ENCODE measurements at places on chromosomes 11 and 22.

- DNase-seq, result no peak
These were observed 7.0 kb downstream of the LGR4 start for GRCh38 chr11:27465629-27466028.

- no peak for DNase-seq
These were observed 403 bp upstream of the SBF2 start for GRCh38 chr11:10294290-10294953.

- no peak for DNase-seq
These were observed 114.5 kb downstream of the FEZ1 start for GRCh38 chr11:125381499-125382044.

- no peak for DNase-seq
These were observed 10.8 kb downstream of the SRRD start for GRCh38 chr22:26494506-26494905.

- DNase-seq, result no peak
These were observed 942 bp upstream of the TSPAN18 start for GRCh38 chr11:44725757-44726282.

DNA sequence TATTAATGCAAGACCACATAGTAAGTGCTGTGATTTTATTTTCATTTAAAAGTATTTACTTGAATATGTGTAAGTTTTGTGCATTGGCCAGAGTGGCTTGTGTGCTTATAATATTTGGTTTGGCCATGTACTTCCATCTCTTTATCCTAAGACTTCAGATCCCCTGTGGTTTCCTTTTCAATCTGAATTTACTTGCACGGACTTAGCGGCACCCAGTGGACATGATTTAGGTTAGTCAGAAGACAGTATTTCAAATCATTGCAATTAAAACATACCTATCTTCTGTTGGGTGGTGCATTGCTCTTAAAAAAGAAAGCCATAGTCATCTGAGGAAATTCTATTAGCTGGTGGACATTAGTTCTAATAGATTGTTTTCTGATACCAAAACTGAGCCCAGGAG, 30.7 kb downstream of the PIWIL4 start:
- DNase-seq, result no peak

DNA sequence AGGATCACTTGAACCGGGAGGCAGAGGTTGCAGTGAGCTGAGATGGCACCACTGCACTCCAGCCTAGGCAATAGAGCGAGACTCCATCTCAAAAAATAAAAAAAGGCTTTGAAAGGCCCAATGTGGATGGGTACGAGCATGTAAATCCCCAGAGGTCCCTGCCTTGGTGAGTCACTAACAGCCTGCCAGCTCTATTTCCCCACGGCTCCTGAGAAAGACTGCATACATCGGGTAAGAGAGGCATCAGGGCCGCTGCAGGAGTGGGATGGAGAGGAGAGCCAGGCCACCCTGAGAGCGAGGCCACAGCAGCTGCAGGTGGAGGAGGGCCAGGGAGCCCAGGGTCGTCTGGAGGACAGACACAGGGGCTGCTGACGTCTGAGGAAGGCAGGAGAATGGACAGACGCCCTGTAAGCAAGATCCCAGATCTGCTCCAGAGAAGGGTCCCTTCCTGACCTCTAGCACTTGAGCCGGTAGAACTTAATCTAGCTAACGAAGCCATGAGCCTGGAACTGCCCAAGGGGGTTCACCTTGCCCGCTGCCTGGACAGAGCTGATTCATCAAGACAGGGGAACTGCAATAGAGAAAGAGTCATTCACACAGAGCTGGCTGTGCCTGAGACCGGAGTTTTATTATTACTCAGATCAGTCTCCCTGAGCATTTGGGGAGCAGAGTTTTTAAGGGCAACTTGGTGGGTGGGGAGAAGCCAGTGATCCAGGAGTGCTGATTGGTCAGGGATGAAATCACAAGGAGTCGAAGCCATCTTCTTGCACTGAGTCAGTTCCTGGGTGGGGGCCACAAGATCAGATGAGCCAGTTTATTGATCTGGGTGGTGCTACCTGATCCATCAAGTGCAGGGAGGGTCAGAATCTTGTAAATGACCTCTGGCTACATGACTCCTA, 5.1 kb upstream of the KRTAP5-9 start:
- peak; percentile 23 for DNase-seq

GRCh38 chr11:8227156-8228152, 36.2 kb downstream of the LMO1 start:
- no peak for DNase-seq

GRCh38 chr11:64765291-64765850, 5.6 kb upstream of the PYGM start:
- DNase-seq, result no peak

DNA sequence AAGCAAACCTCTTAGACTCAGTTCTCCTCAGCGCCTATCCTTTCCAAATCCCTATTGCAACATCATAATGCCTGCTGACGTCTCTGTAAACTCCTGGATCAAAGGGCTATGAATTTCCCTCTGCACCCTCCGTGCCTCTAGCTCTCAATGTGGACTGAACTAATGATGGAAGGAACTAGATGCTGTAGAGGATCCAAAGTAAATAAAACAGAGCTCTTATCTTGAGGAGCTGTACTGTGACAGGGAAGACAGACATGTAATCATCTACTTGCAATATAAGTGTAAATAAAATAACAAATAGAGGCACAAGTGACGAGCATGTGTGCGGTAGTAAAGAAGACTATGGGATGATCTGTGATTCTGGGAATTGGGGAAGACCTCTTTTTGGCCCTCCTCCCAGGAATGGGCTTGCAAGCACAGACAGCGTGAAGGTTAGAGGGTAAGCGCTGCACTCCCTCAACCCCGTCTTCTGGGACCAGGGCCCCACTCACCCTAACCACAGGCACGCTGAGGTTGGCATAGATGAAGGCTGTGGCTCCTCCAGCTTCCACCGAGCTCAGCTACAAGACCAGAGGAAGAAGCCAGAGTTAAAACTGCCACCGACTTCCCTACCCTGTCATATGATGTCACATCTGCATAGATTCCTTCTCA, 42.2 kb downstream of the P4HA3 start:
- DNase-seq, result no peak

DNA sequence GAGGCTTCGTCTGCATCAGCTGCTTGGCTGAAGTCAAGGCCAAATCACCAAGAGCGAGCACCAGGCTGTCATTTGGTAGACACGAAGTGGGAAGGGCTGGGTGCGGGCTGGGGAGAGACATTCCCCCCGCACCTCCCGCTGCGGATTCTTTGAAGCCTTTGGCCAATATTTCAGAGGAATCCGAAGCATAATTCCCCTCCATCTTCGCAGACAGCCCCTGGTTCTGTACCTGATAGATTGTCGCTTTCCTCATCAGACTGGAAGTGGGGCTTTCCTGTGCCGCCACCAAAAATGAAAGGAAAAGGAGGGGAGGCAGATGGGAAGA, 15.3 kb downstream of the BLID start:
- no peak for DNase-seq

GRCh38 chr11:123209591-123209990, 14.5 kb upstream of the CLMP start:
- no peak for DNase-seq

DNA sequence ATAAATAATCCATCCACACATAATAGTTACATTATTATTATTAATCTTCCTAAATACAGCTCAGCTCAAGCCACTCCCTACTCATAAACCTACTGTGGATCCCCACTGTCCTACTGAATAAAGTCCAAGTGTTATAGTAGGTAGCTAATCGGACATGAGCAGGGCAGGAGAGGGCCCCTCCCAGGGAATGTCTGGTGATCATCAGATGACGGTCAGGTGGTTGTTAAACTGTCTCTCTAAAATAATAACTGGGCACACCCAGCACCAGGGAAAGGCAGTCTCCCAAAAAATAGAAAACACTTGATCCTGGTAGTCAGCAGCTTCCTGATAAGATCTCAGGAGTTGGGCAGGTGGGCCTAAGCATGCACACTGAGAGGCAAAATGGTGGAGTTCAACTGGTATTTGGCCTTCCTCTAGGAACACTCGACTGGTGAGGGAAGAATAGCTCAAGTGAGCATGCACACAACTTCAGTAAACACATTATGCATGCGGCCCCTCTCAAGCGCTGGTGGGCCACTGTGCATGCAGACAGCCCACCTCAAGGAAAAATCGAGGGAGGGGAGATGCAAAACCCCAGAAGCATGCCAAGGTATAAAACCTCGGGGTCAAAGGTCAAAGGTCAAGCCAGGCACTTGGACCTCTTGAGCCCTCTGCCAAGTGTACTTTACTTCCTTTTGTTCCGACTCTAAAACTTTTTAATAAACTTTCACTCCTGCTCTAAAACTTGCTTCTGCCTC, 65.0 kb downstream of the LRRC32 start:
- no peak for DNase-seq

GRCh38 chr11:122046438-122046837, 69.6 kb downstream of the BLID start:
- DNase-seq, result no peak

- DNase-seq, result no peak
These were observed 11.2 kb downstream of the UBASH3B start for GRCh38 chr11:122666743-122667142.

DNA sequence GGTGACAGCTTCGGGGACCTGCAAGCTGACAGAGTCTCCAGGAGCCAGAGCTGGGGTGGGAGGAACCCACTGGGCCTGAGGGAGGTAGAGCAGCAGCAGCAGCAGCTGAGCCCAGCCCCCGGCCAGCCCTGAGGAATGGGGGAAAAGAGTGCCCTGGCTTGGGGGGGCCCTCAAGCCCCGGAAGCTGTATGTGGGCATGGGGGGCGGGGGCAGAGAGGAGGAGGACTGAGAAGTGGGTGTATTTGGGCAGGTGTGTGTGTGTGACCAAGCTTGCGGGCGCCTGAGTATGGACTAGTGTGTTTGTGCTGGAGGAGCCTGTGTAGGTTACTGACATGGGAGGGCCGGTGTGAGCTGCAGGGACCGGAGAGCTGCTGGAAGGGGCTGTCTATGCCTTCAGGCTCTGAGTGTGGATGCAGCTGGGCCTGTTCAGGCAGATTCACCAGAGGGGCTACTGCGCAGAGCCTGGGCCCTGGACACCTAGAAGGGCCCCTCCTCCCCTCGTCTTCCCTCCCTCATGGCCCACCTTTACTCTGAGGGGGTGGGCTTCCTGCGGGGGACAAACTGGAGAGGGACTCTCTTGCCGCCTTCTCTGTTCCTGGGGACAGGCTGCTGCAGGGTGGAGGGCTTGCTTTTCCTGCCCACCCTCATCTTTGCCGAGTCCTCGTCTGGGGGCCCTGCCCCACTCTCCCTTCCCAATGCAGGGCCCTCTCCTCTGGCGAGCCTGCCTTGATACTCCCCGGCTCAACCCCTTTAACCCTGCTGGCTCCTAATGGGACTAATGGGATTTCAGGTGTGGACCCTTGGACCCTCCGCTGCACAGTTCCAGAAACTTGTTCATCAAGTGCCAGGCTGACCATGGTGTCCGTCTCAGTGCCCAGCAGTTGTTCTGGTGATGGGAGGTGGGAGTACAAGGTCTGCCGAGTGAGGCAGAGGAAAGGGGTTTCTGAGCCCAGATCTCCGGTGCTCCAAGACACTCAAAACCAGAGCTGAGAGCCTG, 28.2 kb downstream of the ST3GAL4 start:
- no peak for DNase-seq

GRCh38 chr11:95563173-95563572, 226.4 kb downstream of the FAM76B start:
- DNase-seq, result no peak

DNA sequence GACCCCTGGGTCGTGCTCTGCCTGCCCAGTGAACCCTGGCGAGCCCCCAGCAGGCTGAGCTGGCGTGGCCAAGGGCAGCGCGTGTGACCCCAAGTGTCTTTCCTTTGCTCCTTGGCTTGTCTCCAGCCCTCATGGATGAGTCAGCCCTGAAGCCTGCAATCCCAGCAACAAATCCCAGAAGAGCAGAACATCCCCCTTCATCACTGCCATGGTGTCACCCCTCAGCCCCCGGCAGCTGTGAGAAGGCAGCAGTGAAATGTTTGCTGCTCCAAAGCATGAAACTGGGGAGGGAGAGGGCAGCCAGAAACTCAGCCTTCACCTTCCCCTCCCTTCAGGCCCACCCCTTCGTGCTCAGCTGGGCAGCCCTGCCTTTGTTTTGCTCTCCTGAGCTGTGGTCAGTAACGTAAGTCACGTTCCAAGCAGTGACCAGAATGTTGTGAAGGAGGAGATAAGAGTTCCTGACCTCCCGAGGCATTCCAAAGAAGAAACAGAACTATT, 29.8 kb downstream of the ADAMTS15 start:
- no peak for DNase-seq

GRCh38 chr22:34804604-34805003, 261.4 kb upstream of the ISX start:
- no peak for DNase-seq

- DNase-seq, result no peak
These were observed 64.6 kb downstream of the MORC2 start for GRCh38 chr22:30903876-30904460.

DNA sequence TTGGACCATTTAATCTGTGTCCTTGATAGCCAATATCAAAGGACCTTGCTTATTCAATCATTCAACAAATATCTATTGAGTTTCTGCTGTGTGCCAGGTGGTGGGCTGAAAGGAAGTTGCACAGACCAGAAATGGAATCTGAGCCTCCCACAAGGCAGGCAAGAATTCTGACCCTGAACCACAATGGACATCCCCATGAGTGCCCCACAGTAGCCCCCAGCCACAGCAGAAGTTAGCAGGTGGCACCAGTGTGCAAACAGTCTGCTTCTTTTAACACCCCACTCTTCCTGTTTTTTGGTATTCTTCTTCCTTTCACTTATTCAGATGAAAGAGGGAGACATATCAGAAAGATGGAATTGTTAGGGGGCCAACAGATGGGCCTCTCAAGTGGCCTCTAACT, 12.2 kb upstream of the SERPING1 start:
- DNase-seq, result peak; percentile 16

GRCh38 chr11:30914143-30914762, 328.1 kb upstream of the MPPED2 start:
- DNase-seq, result no peak

- DNase-seq, result no peak
These were observed 14.2 kb upstream of the SOX10 start for GRCh38 chr22:37998543-37998942.

DNA sequence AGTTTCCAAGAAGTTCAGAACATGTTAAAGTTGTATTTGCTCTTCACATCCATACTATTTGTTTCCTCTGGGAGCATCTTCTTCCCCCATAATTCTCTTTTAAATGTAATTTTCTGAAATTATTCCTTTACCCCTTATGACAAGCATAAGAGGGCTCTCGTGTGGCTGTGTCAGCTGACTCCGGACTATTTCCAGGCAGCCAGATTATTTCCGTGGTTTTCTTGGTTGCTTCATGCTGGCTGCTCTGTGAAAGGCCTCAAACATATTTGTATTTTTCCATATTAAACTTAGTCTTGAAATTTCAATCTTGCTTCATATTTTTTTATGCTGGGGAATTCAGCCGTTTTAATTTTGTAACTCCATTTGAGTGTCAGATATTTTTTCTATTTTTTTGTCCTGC, 2.8 kb upstream of the MMP1 start:
- DNase-seq, result no peak

Measured in bone marrow (tissue), 2 donors.